ENCODE measurements at places on chromosomes 7 and 10.

DNA sequence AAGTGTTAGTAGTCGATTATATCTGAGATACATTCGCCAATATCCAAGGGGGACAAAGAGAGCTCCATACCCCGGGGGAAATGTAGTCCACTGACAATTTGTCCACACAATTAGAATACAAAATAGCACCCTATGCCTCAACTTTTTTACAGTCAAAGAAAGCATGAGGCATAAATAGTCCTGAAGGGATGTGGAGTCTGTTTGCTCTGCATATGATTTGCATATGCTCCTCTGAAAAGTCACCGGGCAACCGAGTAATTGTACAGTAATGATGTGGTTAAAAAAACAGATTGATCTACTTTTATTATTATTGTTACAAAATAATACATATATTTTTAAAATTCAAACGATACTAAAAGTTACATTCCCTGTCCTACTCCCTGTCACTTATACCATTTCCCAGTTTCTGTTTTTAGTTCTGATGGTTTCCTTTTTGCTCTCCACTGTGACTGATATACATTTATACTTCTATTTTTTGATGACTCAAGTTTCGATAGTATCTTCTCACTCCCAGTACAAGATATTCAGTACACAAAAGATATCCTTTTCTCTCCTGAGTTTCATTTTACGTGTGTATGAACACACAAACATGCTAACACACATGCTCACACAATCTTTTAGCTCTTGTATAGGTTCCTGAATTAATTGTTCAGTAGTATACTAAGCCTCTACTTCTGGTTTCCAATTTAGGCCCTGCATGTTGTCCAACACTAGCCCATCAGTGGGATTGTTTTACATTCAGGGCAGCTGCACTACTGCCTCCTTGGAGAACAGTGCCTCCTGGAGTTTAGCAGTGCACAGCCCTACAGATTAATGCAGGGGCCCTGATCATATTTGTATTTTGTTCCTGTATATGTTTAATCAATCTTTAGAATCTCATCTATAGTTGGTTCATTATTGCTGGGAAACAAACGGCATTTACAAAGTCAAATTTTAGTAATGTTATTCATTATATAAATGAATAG is 130.9 kb downstream of the TES start:
- DNase-seq = no peak

- no peak for DNase-seq
These were observed 348.0 kb downstream of the SUGCT start for GRCh38 chr7:40482845-40483244.

GRCh38 chr7:45967591-45968157 is 46.6 kb upstream of the IGFBP3 start:
- no peak for DNase-seq

GRCh38 chr7:25456467-25457171 is 228.3 kb upstream of the NPVF start:
- no peak for DNase-seq

- peak; percentile 19 for DNase-seq
These were observed 169.9 kb downstream of the RNF133 start for GRCh38 chr7:122528879-122529481.

DNA sequence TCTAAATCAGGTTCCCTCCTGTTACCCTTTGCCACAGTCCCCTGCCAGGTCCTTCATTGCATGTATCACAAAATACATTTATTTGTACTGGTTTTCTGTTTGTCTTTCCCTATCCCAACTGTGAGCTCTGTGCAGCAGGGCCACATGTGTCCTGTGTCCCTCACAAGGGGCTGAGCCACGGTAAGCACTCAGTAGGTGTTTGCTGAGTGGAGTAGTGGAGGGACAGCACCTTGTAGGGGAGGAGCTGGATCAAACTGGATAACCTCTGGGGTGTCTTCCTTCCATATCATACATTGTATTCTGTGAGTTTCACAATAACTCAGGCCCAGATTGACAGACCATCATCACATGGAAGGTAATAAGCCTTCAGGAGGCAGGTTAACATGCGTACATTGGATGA is 25.9 kb downstream of the PIK3CG start:
- DNase-seq = no peak

DNA sequence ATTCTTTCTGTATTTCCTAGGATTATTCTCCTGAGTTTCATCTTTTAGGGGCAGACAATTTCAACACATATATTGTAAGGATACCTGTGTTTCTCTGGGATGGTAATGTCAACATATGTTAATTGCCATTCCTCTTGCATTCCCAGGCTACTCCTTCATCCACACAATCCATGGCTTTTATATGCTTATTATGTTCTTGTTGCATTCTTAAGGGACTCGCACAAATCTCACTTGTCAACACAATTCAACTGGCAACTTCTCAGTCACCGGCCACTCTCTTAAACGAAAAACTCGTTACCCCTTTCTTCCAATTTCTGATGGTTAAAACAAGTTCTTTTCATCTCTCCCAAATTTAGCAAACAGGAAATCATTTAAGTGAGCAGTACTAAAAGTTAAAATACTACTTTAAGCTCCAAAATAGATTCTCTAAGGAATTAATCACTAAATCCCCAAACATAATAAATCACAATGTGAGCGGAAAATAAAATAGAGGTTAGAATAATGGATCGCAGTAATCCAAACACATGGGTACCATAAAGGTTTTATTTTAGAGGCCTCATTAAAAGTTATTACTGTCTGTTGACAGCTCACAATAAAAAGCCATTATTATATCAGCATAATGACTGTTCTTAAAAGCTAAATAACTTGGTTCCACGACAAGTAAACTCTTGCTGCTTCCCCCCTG is 223.2 kb downstream of the ELMO1 start:
- no peak for DNase-seq

DNA sequence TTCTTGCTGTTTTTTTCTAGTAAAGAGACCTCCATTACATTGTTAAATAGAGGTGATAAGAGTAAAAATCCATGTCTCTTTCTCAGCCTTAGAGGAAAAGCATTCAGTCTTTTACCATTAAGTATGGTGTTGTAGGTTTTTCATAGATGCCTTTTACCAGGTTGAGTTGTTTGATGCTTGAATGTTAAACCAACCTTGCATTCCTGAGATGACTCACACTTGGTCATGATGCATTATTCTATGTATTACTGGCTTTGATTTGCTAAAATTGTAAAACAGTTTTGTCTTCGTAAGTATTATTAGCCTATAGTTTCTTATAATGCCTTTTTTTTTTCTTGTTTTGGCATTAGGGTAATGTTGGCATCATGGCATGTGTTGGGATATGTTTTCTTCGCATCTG is 90.0 kb downstream of the ANKRD61 start:
- DNase-seq = no peak

DNA sequence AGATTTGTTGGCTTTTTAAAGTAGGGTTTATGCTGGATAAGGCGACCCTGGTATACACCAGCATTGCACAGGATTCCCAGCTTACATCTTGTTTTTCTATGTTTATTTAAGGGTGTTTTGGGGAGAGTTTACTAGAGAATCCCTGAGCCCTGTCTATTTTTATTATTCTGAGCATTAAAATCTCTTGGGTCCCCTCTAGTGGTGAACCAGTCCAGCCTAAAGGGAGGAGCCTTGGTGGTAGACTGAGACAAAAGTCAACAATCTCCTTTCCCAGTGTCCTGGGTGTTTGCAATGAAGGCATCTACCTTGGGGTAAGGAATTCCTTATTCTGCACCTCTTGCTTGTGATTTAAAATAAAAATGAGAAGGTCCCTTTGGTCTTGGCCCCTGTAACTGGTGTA is 38.2 kb downstream of the ANTXRL start:
- no peak for DNase-seq

DNA sequence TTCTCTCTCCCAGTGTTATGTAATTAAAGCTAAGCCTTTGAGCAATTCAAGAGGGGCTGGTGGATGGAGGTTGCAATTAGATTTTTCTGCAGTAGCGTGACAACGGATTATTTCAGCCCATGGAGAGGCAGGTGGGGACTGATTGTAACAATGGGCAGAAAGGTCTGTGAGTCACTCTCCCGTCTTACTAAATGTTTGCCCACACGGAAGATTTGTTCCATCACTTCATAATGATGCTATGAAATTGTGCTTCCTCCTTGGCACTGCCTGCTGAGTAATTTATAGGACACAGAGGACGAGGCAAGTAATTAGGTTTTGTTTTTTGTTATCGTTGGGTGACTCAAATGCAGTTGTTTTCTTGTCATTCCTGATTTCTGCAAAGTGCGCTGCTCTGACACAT is 594.5 kb upstream of the DPP6 start:
- DNase-seq = peak; percentile 34

- no peak for DNase-seq
These were observed 45.8 kb upstream of the CARD11 start for GRCh38 chr7:3089493-3089892.

GRCh38 chr10:106280896-106281460 is 883.5 kb downstream of the SORCS1 start:
- DNase-seq = no peak

- DNase-seq = no peak
These were observed 44.3 kb downstream of the ARL4A start for GRCh38 chr7:12731775-12732174.

DNA sequence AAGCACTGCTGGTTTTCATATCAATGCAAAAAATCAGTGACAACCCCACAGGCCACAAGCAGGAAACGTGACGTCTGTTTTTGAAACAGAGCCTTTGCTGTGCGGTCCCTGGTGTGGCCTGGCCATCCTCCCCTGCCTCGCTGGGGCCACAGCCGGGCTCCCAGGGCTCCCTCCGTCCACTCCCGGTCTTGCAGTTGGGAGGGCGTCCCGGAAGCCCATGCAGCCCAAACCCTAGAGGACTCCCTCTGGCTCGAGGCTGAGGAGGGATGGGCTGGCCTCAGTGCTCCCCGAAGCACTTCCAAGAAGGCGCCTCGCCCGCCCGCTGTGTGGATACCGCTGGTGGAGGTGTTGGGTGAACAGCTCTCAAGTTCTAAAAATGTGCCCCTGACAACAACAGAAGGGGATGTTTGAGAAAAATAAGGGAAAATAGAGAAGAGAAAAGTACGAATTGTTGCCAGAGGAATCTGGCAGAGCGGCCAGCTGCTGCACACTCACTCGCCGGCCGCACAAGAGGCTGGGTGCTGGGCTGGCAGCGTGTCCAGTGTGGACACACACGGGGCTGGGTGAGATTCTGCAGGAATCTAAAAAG is 73.5 kb downstream of the ZRANB1 start:
- DNase-seq = no peak

- DNase-seq = no peak
These were observed 43.7 kb downstream of the CH25H start for GRCh38 chr10:89163265-89163995.

DNA sequence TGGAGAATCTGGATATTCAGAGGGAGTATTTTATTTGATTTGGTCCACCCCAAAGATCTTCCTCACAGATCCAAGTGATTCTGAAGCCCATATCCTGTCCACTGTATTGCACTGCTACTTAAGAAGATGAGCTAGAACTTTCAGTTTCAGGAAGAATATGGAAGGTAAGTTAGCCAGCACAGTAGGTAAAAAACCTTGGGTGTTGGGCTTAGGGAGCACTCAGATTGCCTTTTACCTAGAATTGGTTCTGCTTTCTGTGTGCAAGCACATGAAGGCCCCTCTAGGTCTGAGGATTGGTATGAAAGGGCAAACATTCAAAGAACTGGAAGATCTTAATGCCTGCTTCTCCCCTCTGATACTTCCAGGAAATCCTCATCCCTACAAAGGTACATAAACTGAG is 146.7 kb upstream of the COL1A2 start:
- no peak for DNase-seq

DNA sequence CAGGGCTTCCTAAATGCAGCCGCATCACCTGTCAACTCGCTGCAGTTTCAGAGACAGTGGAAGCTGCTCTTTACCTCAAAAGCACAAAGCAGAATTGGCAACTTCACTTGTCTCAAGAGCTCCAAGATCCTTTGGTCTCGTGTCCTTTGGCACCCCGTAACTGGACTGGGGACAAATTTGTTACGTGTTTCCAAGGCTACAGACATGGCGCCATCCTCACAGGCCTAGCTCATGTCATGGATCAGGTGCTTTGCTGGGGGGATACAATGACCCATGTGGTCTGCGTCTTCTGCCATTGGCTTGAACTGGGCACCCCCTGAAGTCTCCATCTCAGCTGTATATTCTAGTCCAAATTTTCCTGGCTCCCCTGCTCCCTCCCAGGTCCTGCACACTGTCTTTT is 48.6 kb downstream of the CHST3 start:
- DNase-seq = no peak

GRCh38 chr7:101608772-101609713 is 20.1 kb downstream of the MYL10 start:
- DNase-seq = peak; percentile 15

GRCh38 chr7:70771451-70771850 is 360.5 kb upstream of the GALNT17 start:
- no peak for DNase-seq

- no peak for DNase-seq
These were observed 13.7 kb downstream of the CDHR1 start for GRCh38 chr10:84208023-84208422.

GRCh38 chr10:35178331-35178730 is 51.7 kb downstream of the CREM start:
- DNase-seq = no peak

- DNase-seq = no peak
These were observed 2.2 kb downstream of the IDE start for GRCh38 chr10:92571649-92572048.
